ENCODE measurements at places on chromosomes 16 and 17.
A peak's percentile ranks its signal among the peaks of the same experiment; 100 is the strongest.

DNA sequence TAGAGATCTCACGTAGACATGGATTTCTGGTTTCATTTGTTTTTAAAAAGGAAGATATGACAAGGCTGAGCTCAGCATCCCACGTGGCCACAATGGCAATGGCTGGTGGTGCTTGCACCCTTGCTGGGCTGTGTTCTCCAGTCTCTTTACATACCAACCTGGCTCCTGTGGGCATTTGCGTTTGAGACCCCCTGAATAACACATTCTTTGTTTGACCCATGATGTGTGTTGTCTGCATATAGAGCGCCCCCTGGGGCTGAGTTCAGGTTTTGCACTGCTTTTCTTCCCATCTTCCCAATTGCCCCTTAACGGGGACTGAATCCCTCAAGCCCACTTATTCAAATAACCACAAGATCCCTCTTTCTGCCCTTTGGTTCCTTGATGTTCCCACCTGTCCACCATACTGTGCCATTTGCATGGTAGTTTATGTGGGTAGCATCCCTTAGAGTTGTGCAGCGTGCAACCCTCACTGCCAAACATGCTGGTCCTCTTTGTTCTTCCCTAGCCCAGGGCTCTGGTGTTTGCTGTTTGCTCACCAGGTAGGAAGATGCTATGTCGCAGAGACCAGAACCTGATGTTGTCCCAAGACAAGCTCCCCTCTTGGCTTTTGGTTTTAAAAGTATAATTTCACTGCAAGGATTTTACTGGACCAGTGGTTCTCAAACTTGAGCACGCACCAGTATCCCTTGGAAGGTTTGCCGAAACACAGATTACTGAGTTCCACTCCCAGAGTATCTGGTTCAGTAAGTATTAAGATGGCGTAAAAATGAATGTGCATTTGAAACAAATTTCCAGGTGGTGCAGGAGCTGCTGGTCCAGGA, 38.5 kb upstream of the NKD1 start:
- peak; percentile 13 for DNase-seq

GRCh38 chr17:60412701-60413100, 9.6 kb upstream of the CHCT1 start:
- DNase-seq, result no peak

DNA sequence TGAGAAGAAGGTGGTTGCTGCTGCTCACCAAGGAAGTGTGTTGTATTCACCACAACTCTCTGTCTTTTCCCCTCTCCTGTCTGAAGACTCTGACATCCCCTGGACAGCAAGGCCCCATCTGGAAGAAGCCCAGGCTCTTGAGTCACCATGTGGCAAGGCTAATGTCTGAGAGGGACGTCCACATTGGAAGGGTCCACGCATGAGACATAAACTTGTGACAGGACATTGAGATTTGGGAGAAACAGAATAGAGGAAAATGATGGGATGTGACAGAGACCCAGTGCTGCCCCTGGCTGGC, 176.5 kb downstream of the IRF8 start:
- no peak for DNase-seq

- no peak for DNase-seq
Measured at GRCh38 chr16:56190048-56190676, 1.1 kb upstream of the GNAO1 start.

GRCh38 chr17:80881306-80881705, 110.3 kb upstream of the CHMP6 start:
- no peak for DNase-seq

GRCh38 chr17:55545806-55546205, 34.6 kb upstream of the SMIM36 start:
- DNase-seq, result no peak

GRCh38 chr17:28405632-28406472, at the start of gene SLC46A1:
SLC46A1 (minus strand) TSS chr17:28406212; CDS start chr17:28406114, 98 bp downstream.
- peak; percentile 7 for DNase-seq
